ENCODE measurements at places on chromosomes 11 and 22.

DNA sequence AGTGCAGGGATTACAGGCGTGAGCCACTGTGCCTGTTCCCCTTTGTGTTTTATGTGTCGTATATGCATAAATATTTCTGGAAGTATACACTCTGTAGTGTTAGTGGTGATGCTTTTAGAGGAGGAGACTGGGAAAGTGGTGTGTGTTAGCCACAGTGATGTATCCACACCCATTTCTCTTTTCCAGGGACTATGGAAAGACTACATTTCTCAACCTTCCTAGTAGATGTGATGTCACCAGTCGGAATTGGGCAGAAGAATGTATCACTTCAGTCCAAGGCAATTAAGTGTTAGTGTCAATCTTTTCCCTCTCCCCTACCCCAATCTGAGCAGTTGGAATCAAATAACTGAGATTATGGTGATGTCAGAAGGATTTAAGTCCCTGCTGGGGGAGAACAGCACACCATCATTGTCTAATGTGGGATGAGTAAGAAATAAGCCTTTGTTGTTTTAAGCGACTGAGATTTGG lies 5.8 kb upstream of the ATG16L2 start:
- DNase-seq, result no peak

- DNase-seq, result no peak
Observed at GRCh38 chr22:48380016-48380665, 1447.5 kb downstream of the BRD1 start.

GRCh38 chr11:48006301-48006992 lies 26.1 kb downstream of the PTPRJ start:
- DNase-seq, result no peak

GRCh38 chr22:42365942-42366695 lies 66.1 kb downstream of the NFAM1 start:
- DNase-seq, result no peak

DNA sequence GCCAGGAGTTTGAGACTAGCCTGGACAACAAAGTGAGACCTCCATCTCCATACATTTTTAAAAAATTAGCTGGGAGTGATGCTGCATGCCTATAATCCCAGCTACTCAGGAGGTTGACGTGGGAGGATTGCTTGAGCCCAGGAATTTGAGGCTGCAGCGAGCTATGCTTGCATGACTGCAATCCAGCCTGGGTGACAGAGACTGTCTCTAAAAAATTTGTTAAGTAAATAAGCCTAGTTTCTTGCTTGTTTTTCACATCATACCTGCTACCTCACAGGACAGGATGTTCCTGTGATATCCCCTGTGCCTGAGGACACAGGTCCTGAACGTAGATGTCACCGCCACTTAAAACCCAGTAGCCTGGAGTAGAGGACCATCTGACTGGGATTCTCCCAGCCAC lies 348.6 kb downstream of the MN1 start:
- DNase-seq, result no peak

- no peak for DNase-seq
Observed at GRCh38 chr11:71245601-71246391, 6.6 kb downstream of the SHANK2 start.

GRCh38 chr22:44005524-44005923 lies 18.6 kb upstream of the PARVB start:
- DNase-seq, result no peak

DNA sequence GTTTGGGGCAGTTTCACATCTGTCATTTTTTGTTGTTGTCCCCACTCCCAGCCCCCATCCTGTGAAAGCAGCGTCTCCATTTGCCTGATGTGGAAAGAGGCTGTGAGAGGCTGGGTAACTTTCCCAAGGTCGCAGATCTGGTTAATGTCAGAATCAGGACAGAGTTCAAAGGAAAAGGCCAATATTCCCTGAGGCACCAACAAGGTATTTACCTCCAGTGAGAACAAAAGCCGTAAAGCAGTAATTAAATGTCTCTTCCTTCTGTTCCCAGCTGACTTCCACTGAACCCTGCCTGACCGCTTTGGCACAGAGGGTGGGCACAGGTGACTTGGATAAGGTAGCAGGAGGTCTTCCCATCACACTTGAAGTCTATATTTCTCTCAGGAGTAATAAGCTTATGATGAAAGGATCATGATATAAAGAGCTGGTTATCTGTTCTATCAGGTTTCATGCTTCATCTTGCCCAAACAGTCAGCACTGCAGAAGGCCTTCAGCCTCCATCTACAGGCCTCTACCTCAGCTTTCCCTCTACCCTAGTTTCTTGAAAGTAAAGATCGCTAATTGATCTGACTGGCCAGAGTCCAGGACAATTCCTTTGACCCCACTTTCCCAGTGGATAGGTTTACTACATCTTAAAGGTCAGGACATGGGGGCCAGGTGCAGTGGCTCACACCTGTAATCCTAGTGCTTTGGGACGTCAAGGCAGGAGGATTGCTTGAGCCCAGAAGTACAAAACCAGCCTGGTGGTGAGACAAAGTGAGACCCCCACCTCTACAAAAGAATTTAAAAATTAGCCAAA lies 9.4 kb downstream of the C11orf91 start:
- no peak for DNase-seq

DNA sequence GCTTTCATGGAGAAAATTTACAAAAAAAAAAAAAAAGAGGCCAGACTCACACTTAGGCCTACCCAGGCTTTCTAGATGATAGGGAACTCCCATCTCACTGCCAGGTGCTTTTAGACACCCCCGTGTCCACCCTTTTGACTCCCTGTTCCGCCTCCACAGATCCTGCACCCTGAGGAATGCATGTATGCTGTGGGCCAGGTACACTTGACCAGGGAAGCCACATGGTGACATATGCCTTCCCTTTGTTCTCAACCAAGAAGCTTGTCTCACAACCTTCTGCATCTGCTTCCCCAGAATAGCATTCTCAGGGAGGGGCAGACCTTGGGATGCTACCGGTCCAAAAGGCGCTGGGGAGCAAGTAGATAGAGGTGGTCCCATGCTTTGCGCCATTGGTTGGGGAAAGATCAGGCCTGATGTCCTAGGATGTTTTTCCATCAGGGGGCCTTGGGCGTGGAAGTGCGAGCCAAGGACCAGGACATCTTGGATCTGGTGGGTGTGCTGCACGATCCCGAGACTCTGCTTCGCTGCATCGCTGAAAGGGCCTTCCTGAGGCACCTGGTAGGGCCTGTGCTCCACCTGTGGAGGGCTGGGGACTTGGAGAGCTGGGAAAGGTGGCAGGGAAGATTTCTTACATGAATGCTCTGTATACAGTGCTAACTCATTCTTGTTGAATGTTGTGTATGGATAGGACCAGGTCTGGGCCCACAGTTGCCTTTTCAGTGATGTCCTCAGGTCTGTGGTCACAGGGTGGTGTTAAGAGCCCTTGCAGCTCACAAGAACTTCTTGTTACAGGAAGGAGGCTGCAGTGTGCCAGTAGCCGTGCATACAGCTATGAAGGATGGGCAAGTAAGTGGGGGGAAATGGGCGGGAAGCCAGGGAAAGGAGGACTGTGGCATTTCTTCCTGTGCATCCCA lies 7.5 kb downstream of the HMBS start:
- DNase-seq, result no peak

DNA sequence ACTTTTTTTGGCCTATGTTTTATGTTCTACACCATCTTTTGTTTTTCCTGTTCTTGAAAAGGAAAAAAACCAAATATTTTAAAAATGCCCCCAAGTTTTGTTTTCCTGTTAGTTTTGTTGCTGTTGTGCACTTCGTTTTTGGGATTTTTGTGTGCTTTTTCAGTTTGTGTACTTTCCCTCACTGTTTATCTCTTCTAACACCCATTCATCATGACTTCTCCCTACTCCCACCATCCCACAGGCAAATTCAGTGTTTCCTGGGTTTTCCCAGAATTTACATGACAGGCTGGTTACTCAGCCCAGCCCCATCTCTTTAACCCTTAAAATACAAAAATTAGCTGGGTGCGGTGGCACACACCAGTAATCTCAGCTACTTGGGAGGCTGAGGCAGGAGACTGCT lies 15.6 kb downstream of the TMEM123 start:
- DNase-seq, result no peak

GRCh38 chr11:120568572-120569307 lies 57.2 kb downstream of the GRIK4 start:
- no peak for DNase-seq

DNA sequence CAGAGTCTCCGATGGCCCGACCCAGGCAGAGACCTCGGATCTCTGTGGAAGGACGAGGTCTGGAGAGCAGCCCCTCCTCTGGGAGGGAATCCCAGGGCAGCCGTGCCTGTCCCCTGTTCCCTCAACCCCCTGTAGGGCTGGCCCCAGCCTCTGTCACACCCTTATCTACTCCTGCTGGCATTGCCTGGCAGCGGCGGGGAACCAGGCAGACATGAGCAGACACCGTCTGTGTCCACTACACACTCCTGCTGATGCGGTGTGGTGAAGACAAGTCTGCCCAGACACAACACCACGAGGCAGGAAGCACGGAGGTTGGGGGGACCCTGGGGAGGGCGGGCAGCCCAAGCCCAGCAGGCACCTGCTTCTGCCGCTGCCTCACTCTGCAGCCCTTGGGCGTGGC lies 52.5 kb upstream of the A4GALT start:
- DNase-seq, result no peak

- no peak for DNase-seq
Observed at GRCh38 chr11:34213366-34213765, 107.9 kb downstream of the NAT10 start.

DNA sequence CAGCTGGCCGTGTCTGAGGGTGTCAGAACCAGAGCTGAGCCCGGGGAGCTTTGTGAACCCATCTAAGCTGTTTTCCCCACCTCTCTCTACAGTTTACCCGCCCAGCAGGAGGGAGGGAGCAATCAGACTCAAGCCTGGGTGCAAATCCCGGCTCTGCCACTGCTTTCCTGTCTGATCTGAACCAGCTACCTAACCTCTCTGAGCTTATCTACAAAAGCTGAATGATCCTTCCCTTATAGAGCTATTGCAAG lies 252 bp downstream of the APOL2 start:
- DNase-seq, result no peak

DNA sequence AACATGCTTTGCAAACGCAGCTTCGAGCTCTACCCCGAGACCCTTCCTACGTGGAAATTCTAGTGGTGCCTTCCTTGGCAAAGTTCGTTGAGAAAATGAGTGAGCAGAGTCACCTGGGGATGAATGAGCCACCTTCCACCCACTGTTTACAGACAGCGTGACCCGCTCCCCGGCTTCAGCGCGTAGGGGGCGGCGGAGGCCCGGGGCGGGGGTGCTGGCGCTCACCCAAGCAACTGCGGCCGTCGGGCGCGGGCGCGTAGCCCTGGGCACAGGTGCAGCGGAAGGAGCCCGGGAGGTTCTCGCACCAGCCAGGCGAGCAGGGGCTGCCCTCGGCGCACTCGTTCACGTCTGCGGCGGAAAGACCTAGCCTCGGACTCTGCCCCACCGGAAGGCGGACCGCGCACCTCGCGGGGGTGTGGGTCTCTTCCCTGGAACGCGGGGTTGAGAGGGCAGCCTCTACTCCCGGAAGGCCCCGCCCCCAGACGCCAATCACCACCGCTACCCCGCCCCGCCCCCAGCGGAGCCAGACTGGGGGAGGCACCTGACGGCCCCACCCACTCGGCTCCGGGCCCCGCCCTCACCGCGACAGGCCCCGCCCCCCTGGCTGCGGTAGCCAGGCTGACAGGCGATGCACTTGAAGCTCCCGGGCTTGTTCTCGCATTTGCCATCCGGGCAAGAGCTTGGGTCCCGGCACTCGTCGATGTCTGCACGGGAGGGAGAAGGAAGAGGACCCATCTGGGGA lies 11.8 kb downstream of the LTBP3 start:
- DNase-seq, result peak; percentile 99

DNA sequence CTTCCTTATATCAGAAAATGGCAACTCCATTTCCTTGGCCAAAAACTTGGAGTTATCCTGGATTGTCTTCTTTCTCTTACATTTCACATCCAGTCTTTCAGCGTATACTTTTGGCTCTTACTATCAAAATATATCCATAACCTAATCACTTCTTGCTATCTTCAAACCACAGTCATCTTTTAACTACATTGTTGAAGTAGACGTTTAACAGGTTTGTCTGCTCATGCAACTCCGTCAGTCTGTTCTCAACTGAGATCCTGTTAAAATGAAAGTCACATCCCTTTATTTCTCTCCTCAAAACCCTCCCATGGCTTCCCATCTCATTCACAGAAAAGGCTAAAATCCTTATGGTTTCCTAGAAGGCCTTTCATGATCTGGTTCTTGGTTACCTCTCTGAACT lies 41.9 kb downstream of the UVRAG start:
- DNase-seq, result no peak

DNA sequence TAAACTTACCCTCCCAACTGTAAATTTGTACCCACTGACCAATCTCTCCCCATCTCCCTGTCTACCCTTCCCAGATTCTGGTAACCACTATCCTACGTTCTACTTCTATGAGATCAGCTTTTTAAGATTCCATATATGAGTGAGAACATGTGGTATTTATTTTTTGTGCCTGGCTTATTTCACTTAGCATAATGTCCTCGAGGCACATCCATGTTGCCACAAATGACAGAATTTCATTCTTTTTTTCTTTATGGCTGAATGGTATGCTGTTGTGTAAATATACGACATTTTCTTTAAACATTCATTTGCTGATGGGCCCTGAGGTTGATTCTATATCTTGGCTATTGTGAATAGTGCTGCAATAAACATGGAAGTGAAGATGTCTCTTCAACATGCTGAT lies 74.7 kb upstream of the RRM1 start:
- DNase-seq, result no peak

GRCh38 chr22:24429411-24430365 lies 2.3 kb downstream of the ADORA2A start:
- DNase-seq, result peak; percentile 47

DNA sequence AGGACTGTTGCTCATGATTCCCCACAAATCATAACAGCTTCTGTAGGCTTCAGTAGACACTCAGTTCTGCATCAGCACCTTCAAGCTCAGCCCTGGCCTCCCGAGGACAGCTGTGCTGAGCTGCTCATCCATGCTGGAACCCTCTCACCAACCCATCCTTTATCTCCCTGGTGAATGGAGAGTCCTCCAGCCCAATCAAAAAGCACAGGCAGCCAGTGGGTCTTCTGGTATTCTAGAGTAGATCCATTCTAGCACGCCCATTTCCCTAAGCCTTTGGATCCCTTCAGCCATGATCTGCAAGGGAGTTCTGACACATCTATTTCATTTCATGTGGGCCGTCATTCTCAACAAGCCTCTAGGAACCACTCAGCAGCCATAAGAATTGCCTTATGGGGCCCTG lies 44.6 kb upstream of the SPATA19 start:
- DNase-seq, result no peak

- DNase-seq, result no peak
Observed at GRCh38 chr11:92870196-92870832, 99.1 kb upstream of the MTNR1B start.

DNA sequence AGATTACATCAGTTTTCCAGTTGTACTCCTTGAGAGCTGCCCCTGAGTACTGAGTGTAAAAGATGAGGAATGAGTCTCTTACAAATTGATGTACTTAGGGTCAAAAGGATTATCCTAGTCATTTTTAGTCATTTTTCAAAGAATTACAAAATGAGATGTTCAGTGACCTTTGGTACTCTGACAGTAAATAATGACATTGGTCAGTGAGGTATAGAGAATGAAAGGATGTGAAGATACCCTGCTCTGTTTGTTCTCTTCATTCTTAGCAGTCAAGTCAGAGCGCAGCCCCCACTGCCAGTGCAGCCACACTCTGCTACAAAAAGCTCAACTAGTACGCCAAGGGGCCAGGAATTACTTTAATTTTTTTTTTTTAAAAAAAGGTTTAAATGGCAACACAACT lies 4.1 kb upstream of the ESAM start:
- DNase-seq, result no peak

All from activated T-cell treated with anti-CD3 and anti-CD28 coated beads for 4 hours (primary cell).